ENCODE measurements at places on chromosomes 16 and 17.

- no peak for DNase-seq
Measured at GRCh38 chr17:65022751-65023700, 33.5 kb downstream of the GNA13 start.

DNA sequence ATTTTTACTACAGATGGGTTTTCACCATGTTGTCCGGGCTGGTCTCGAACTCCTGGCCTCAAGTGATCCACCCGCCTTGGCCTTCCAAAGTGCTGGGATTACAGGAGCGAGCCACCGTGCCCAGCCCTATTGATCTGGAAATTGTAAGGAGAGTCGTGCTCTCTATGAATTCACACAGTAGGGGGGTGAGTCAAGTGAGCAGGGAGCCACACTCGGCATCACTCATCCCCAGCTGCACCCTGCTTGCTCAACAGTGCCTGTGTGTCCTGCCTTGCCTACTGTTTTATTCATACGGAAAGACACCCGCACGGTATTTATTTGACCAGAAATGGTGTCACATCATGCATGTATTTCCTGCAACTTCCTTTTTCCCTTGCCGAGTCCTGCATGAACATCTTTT lies 157.2 kb upstream of the FOXF1 start:
- no peak for DNase-seq

- no peak for DNase-seq
Measured at GRCh38 chr17:42880776-42881310, 19.8 kb upstream of the G6PC1 start.

GRCh38 chr17:81396722-81397313 lies 1.6 kb downstream of the BAHCC1 start:
- DNase-seq = peak; percentile 67

DNA sequence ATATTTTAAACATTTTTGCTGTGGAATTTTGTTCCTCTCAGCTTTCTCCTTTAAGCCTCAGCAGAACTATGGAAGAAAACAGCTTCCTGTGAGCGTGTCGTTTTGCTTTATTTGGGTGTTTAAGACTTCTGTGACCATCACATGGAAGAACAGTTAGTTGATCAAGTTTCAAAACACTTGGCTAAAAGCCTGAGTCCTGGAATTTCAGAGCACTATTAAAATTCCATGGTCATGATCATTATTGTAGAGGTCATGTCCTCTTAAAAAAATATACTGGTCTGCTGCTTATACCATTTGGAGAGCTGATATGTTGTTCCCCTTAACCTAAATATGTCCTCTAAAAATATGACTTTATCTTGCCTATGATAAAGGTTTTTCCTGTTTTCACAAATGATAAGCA lies 12.6 kb upstream of the CDR2 start:
- DNase-seq = no peak

DNA sequence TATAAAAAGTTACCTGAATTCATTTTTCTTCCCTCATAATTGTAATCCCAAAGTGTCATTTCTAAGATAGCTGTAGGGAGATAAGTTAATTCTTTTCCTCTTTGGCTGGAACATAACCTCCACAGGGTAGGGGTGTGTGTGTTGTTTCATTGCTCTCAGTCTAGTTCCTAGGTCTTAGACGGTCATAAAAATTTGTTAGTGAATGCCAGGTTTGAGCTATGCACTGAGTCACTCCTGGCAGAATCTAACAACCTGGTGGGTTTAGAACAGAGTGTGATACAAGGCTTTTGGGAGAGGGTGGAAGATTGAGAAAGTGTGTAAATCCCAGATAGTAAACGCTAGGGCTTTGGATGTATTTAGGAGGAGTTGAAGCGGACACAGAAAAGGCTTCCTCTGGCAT lies 894 bp upstream of the PHKG2 start:
- DNase-seq = no peak

- DNase-seq = no peak
Measured at GRCh38 chr17:732902-733720, 715 bp downstream of the TLCD3A start.

- no peak for DNase-seq
Measured at GRCh38 chr17:55990332-55991006, 162.8 kb upstream of the ANKFN1 start.

- DNase-seq = no peak
Measured at GRCh38 chr16:19437280-19437679, 19.6 kb downstream of the TMC5 start.

DNA sequence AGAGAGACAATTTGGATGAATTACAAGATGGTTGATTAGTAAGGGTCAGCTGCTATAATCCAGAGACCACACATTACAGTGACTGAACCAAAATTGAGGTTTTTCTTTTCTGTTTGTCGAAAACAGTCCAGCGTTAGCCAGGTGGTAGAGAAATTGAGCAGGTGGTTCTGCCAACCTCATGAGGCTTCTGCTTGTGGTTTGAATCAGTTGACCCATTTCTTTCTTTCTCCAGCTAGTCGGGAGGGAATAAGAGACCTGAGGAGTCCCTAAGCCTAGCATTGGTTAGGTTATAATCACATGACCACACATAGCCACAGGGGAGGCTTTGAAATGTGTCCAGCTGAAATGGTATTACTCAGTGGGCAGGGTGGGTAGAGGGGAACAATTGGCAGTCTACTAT lies 504.6 kb downstream of the HS3ST4 start:
- no peak for DNase-seq

GRCh38 chr17:69749911-69750310 lies 325.1 kb upstream of the KCNJ16 start:
- DNase-seq = no peak

DNA sequence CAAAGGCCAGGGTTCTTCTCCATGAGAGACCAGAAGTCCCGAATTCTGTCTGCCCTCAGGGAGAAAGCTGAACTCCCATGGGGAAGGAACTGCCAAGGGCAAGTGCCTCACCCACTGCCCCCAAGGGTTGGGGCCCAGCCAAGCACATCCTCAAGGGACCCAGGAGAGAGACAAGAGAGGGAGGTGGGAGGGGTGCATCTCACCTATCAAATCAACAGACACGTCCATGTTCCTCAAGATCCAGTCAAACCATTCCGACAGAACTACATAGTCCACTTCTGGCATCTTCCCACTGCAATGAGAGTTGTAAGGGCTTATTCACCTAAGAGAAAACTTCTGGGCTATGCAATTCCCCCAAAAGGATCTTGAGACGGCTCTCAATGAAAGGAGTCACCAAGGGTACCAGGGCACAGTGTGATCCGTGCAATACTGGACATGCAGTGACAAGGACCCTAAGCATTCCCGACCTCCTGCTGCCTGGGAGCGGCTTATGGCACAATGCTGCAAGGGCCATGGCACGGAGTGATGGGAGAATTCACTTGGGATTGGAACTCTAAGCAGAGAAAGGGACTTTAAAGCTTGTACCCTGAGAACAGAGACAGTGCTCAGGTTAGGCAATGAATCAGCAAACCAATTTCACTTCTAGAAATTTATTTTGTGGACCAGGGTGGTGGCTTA lies 32.2 kb downstream of the TK2 start:
- no peak for DNase-seq

GRCh38 chr17:42704490-42704836 lies 22.1 kb downstream of the CNTNAP1 start:
- DNase-seq = no peak

DNA sequence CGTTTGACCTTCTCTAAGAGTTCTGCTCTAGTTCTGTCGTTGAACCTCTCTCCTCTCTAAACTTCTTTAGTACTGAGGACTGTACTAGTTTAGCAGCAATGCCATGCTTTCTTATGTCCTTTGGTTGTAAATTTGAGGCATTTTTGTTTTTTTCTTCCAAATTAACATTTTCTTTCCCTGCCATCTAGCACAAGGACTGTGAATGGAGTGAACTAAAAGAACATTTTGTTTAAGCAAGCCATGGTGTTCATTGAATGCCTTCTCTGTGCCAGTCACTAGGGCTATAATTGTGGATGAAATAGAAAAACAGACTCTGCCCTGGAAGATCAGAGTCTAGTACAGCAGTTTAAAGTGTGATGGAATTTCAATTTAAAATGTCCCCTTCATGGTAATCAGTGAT lies 137.9 kb downstream of the FTO start:
- no peak for DNase-seq

- DNase-seq = no peak
Measured at GRCh38 chr16:7209598-7209997, 123.0 kb upstream of the RBFOX1 start.

GRCh38 chr16:85777583-85778310 lies 21.6 kb downstream of the EMC8 start:
- DNase-seq = no peak

GRCh38 chr17:40167685-40168261 lies 9.5 kb upstream of the RAPGEFL1 start:
- no peak for DNase-seq

DNA sequence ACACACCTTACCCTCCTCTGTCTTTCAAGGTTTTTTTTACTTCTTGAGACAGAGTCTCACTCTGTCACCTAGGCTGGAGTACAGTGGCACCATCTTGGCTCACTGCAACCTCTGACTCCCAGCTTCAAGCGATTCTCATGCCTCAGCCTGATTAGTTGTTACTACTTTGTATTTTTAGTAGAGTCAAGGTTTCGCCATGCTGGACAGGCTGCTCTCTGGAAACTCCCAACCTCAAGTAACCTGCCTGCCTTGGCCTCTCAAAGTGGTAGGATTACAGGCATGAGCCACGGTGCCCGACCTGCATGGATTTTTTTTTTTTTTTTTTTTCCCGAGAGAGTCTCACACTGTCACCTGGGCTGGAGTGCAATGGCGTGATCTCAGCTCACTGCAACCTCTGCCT lies 273.2 kb downstream of the RBFOX1 start:
- DNase-seq = no peak

- peak; percentile 36 for DNase-seq
Measured at GRCh38 chr16:46972429-46973206, 856 bp downstream of the DNAJA2 start.

DNA sequence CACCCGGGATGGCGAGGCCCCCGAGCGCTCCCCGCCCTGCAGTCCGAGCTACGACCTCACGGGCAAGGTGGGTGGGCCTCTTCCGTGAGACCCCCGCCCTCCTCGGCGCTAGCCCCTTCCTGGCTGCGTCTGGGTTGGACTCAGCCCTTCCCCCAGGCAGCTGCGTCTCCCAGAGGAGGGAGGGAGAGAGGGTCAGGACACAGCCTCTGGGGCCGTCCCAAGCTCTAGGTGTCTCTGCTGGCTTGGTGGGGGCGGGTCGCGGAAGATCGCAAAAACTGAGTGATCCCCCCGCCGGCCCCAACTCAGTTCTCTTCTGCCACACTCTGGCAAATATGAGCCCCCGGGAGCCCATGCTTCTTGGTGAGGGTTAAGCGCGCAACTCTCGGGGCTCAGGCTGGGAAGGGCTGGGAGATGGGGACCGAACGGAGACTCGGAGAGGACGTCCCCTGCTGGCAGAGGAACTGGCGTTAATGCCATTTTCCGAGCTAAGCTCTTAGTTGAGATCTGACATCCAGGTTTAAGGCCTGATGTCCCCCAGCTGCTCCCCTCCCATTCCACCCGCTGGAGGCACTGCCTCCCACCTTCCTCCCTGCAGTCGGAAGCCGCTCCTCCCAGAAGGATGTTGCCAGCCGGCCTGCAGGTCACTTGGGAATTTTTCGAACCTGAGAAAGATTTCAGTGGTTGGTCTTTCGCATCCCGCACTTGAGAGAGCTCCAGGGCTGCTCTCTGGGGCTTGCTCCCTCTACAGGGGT lies 419 bp downstream of the RAB37 start:
- DNase-seq = no peak

- DNase-seq = no peak
Measured at GRCh38 chr17:41813699-41814124, 908 bp downstream of the FKBP10 start.

GRCh38 chr16:89473791-89474414 lies 16.5 kb downstream of the ANKRD11 start:
- DNase-seq = no peak

DNA sequence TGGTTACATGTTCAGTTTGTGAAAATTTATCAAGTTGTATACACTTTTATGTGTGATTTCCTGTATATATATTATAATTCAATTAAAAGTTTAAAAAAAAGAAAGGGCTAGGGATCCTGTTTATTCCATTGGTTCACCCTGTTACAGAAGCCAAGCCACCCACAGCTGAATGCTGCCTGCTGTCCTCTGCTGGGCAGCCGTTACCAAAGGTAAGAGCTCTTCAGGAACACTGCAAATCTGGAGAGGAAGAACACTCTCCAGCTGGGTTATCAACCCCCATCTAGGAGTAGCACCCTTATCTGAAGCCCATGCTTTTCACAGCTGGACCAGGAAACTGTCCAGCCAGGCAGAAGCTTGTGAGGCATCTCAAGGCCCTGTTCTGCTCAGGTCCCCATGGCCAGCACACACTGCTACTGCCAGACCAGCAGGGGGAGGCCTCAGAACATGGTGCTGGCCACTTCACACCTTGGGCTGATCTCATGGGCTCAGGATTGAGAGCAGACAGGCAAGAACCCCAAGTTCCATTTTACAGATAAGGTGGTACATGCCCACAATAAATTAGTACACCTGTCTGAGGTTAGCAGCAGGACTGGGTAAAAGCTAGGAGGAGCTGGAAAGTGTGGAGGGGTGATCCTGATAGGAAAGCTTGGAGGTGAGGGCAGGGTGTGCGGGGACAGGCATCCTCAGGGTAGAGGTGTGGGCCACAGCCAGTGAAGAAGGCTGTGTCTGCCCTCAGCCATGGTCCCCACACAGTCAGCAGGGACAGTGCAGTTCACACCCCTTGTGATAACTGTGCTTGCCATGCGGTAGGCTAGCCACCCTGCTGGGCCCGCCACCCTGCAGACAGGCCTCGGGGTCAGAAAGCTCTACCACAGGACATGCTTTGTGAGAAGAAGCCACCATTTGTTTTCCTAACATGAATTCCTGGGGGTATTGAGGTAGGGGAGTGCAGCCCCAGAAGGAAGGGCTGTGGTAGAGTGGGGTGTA lies 54.3 kb upstream of the SREBF1 start:
- DNase-seq = peak; percentile 3

- no peak for DNase-seq
Measured at GRCh38 chr16:15434425-15435215, at the start of gene BMERB1. Gene BMERB1 (plus strand): TSS chr16:15434588. CDS start chr16:15434654, 66 bp downstream.

GRCh38 chr17:34527908-34528470 lies 51.4 kb upstream of the TMEM132E start:
- DNase-seq = no peak

DNA sequence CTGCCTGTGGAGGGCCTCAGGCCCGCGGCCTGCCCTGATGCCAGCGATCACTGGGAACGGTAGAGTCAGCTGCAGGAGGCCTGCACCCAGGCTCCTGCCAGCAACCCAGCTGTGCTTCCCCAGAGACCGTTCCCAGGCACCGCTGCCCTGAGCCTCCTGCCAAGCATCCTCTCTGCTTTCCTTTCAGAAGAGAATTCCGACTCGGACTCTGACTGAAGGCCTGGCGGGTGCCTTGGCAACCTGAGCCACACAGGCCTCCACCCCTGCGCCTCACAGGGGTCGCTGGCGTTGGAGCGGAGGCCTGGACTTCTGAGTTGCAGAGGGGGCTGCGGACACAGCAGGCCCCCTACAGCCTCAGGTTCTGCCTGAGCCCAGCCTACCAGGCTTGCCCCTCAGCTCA lies 7.9 kb downstream of the CMTM3 start:
- DNase-seq = no peak

GRCh38 chr16:23302045-23302956 lies at the start of gene SCNN1B:
Gene SCNN1B (plus strand): TSS chr16:23302302. CDS start chr16:23348600, 46,298 bp downstream.
- peak; percentile 33 for DNase-seq

DNA sequence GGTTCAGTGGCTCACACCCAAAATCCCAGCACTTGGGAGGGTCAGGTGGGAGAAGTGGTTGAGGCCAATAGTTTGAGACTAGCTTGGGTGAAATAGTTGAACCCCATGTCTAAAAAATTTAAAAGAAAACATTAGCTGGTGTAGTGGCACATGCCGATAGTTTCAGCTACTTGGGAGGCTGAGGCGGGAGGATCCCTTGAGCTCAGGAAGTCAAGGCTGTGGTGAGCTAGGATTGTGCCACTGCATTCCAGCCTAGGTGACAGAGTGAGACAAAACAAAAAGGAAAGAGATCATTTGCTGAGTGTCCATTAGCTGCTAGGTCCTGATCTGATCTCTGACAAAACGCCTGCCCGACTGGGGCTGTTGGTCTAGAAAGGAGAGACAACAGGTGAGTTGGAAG lies 14.1 kb upstream of the DBNDD1 start:
- DNase-seq = no peak
